Right cardiac atrium (tissue), 5 donors: ENCODE measurements at places on chromosomes 7 and 10.

DNA sequence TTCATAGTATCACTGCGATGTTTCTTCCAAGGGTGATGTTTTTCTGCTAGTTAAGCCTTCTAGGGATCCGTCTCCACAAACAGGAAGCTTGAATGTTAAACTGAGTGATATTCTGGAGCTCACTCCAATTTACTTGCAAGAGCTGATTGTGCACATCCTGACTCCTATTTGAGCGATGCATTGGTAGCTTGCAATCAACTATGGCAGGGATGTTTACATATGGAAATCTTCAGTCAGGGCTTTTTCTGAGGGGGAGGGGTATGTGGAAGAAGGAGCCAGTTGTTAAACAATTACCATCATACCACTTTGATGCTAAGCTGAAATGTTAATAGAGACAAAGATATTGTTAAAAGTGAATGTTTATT lies 43.2 kb upstream of the NXPH1 start:
- DNase-seq: no peak

- no peak for DNase-seq
Observed at GRCh38 chr10:76126607-76127527, 695.4 kb downstream of the LRMDA start.

DNA sequence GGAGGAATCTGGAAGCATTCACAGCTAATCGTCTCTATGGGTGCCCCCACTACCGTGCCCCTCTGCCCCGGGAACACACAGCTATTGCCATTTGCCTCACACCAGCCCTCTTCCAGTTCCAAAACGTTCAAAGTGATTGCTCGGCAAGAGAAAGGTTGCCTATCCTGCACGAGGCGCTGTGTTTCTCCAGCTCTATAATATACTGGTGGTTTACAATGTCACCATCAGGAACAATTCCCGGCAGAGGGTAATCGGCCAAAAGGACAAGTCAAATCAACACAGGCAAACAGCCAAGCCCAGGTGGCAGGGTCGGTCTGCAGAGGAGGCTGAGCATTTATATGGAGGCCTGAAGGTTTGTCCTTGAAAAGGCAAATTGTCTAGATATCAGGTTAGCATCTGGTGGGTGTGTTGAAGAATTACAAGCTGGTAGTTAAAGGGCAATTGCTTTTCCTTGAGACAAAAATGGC lies 29.2 kb upstream of the TNS3 start:
- DNase-seq: no peak

- DNase-seq: no peak
Observed at GRCh38 chr7:143361552-143362130, 872 bp downstream of the FAM131B start.
